ENCODE measurements at places on chromosomes 7 and 10.

DNA sequence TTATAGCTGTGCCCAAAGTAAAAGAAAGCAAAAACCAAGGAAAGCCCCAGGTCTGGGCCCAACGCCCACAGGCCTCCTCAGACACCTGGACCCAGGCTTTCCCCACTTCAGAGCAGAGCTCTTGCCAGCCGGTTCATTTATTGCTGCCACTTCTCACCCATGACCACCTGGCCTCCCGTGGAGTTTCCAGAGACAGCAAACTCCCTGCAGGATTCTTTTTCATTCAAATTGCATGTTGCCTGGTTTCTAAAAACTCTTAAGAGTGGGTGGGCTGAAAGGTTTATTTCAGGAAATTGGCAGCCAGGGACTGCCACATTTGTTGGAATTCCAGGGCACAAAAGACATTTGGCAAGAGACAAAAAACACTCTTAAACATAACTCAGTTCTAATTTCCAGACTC, 4.7 kb downstream of the VOPP1 start:
- no peak for DNase-seq

- no peak for DNase-seq
Observed at GRCh38 chr10:70284542-70285475, 1.0 kb upstream of the NPFFR1 start.

GRCh38 chr10:70478191-70479164, at the start of gene PALD1:
PALD1 (plus strand) TSS chr10:70478767; CDS start chr10:70525952, 47,185 bp downstream.
- peak; percentile 36 for DNase-seq

- no peak for DNase-seq
Observed at GRCh38 chr7:117588352-117588794, 108.5 kb downstream of the CFTR start.

GRCh38 chr7:38679419-38679818, 48.2 kb upstream of the AMPH start:
- DNase-seq = no peak

GRCh38 chr10:90227217-90227656, 525.8 kb downstream of the KIF20B start:
- no peak for DNase-seq

GRCh38 chr10:47160261-47160908, 139.6 kb upstream of the GDF10 start:
- DNase-seq = no peak

DNA sequence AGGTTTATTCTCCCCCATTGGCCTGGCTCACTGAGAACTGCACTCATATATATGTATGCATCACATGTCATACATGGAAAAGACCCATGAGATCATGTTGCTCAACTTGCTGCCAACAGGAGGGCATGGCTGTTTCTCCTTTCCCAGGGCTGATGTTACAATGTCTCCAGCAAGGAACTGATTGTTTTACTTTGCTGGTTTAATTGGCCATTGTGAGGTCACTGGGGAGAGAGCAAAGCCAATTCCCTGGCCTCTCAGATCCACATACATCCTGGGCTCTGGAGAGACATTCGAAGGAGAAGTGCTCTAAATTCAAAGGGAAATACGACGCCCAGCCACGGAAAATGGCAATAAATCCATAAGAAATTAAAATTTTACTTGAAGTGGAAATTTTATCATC, 287.8 kb downstream of the WDR11 start:
- DNase-seq = no peak

DNA sequence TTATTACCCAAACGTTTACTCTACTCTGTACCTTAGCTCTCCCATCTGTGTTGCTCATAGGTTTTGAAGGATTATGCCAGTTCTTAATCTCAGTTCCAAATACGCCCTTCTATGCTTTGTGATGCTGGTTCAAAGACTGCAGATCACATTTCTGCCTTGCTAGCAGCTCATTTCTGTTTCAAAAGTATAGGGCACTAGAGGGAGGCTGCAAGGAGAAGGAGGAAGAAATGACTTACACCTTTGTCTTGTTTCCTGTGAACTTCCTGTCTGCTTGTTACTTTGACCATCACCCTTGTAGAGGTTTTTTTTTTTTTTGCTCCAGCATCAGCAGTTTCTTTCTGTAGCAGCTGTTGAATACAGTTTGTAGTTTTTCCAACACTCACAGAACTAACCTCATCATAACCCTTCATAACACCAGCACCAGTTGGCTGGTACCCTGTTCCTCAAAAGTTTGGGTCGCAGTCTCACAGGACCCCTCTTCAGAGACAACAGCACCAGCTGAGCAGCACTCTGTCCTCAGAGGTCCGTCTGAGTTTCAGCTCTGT, 16.5 kb downstream of the SLK start:
- DNase-seq = no peak

GRCh38 chr10:13885238-13885990, 298.6 kb downstream of the PRPF18 start:
- DNase-seq = no peak

- DNase-seq = no peak
Observed at GRCh38 chr10:6986927-6987326, 406.9 kb upstream of the PRKCQ start.

DNA sequence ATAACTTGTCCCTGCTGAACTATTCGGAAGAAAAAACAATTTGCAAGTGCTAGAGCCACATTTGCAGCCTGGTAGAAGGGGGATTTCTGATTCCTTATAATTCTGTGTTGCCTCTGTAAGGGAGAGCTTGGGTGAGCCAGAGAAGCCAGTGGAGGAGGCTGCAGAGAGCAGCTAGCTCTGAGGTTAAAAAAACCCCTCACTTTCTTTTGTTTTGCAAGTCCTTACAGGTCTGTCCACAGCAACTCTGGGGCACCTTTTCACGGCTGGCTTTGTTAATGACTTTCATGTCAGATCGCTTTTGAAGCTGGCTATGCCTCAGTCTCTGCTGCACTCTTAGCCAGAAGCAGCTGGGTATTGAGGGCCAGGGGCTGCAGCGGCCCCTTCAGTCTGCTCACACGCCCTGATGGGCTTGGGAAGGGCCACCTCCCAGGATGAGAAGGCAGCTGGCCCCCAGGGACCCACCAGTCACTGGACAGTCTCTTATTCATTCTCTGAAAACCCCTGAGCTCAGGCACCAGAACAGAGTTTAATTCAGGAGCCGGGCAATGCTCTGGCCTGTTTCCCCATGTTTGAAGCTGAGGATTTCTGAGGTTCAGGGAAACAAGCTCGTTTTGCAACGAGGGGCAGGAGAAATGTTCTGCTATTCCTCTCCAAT, 30.9 kb downstream of the TRIM8 start:
- DNase-seq = no peak

DNA sequence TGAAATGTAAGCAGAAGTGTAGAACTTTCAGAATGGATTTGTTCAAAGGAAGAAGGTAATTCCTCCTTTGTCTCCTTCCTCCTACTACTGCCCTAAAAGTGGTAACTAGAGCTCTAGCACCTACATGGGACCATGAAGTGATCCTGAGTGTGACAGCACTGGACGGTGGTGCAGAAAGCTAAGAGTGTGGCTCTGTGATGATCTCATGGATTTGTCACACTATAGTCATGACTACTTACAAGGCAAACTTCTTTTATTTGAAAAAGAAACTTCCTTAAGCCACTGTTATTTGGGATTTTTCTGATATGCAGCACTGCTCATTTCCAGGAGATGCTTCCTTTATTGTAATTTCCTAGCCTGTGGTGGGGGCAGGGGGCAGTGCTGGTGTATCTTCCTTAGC, 5.8 kb upstream of the FHIP2A start:
- no peak for DNase-seq

DNA sequence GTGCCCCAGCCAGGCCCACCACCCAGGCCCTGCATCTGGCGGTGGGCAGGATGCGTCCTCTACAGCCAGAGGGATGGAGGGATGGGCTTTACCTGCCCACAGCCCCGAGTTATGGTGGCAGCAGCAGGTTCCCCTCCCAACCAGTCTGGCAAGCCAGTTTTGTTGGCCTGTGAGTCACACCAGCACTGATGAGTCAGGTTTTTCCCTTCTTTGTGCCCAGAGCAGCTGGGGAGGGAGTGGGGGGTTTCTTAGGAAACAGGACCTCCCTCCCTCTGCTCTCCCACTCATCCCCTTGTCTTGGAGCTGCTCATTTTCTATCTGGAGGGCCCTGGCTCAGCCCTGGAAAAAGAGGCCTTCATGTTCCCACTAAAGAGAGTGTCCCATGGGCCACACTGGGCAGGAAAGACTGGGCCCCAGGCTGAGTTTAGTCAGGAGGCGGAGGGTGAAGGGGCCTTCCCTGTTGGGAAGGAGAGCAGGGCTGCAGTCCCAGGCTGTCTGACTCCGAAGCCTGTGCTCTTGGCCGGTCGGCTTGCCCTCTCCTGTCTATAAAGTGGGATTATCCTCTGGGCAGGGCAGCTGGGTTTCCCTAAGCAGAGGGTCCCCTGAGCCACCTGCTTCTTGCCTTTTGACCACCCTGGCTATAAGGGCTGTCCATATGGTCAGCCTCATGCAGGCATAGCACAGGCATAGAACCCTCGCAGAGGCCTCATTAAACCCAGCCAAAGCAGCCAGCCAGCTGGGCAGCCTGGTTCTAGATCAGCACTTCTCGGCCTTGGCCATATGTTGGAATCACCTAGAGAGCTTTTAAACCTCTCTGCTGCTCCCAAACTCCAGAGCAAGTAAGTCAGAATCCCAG, 30.2 kb upstream of the ANKRD2 start:
- DNase-seq = peak; percentile 24

- DNase-seq = no peak
Observed at GRCh38 chr7:5387711-5388245, 35.9 kb downstream of the TNRC18 start.

DNA sequence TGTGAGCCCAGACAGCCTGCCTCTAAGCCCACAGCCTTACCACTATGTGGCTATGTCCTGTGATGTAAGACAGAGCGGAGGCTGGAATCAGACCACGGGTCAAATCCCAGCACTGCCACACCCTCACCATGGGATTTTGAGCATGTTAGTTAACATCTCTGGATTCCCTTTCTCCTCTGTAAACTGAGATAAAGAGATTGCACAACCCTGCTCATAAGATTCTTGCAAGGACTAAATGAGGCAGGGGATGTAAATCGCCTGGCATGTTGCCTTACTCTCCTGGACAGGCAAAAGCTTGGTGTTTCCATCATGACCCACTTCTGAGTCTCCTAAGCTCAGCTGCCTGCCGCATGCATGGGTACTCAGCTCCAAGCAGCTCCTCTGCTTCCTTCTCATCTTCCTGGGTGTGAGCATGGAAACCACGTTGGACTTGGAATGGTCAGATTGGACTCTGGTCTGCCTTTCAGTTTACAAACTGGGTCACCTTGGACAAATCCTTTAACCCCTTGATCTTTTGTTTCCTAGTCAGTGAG, 41.3 kb upstream of the MTURN start:
- no peak for DNase-seq

GRCh38 chr7:75854233-75854632, 24.6 kb upstream of the RHBDD2 start:
- no peak for DNase-seq

DNA sequence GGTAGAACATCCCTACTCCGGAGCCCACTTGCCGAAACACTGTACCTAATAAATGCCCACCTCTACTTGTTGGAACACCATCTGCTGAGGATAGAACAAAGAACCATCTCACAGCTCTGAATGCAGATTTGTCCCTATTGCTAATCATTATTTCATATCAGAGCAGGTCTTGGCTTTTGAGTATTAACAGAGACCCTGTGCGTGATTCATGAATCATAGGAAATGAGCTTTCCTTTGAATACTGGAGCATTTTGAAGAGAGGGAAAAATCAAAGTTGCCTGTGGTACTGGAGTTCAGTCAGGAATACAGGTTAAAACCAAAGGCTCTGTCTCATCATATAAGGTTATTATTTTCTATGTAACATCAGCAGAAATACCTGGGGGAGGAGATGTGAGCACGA, 1132.3 kb downstream of the XPNPEP1 start:
- DNase-seq = no peak

DNA sequence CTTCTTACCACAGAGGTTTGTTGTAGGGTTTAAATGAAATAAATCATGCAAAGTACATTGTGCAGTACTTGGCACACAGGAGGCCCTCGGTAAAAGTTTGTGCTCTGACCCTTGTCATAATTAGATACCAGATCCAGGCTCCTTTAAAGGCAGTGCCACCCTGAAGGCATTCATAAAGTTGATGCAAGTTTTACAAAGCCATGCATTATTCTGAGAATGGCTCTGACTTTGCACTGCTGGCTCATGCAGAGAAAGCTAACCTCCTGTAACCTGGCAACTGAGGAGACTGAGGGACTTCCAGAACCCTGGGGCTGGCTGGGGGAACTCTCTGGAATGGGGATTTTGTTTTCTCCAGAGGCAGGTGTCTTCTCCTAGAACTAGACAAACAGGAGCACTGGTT, 570.9 kb downstream of the CCSER2 start:
- DNase-seq = no peak

DNA sequence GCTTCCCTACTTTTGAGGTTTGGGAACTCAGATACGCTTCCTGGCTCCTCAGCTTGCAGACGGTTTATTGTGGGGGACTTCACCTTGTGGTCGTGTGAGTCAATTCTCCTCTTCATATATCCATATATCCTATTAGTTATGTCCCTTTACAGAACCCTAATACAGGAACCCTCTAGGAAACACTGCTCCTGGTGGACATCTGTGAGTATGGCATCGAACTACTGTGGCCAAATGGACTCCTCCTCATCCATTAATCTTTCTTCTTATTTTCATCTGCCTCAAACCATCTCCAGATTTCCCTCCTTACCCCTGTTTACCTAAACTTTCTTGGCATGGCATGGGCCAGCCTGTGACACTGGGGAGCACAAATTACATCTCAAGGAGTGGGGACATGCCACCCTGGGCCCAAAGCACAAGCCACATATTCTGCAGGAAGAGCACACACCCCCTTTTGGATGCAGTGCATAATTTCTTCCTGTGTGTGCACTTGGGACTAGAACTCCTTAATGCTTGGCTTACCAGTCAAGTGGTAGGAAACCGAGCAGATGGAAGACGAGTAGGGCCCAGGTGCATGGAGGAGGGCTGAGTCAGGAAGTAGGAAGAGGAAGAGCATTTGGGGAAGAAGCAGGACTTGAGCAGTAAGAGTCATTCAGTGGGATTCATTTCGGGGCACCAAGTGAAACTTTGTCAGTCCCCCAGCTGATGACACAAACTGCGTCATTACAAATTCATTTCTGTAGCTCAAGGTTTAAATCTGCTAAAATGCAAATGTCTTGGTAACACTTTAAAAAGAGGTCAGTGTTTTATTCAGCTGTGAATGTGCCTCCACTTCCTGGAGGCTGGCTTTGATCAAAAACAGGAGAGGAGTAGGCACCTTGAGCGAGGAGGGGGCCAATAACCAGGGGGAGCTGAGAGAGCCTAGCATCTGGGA, 80.8 kb upstream of the PLXNA4 start:
- DNase-seq = no peak

- no peak for DNase-seq
Observed at GRCh38 chr7:96991546-96992191, 13.7 kb upstream of the DLX6 start.

DNA sequence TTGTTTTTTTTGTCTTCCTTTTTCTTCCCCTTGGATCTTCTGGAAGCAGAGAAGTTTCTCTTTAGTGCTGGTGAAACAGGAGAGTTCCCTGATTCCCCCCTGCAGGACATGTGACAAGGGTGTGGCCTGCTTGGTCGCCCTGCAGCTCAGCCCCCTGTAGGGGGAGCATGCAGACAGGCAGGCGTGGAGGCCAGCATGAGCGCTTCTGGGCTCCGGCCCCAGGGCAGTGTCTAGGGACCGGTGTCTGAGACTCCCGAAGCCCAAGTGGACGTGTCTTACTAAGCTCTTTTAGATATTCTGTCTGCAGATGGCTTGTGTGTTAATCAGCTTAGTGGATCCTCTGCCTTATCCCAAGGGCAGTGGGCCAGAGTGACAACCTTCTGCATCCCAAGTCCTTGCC, 26.1 kb downstream of the PRSS58 start:
- DNase-seq = no peak

Measured in stimulated activated naive CD4-positive, alpha-beta T cell treated with Interleukin-2 at 50 U/mL for 16 hours (primary cell).